NCI-H345 (cell line): ENCODE measurements at places on chromosomes 1 and 21.

GRCh38 chr1:42913426-42914091 lies 45.1 kb downstream of the SLC2A1 start:
- DNase-seq = peak; percentile 65

- no peak for DNase-seq
These were observed 9.2 kb downstream of the PRPF38B start for GRCh38 chr1:108701176-108701849.

DNA sequence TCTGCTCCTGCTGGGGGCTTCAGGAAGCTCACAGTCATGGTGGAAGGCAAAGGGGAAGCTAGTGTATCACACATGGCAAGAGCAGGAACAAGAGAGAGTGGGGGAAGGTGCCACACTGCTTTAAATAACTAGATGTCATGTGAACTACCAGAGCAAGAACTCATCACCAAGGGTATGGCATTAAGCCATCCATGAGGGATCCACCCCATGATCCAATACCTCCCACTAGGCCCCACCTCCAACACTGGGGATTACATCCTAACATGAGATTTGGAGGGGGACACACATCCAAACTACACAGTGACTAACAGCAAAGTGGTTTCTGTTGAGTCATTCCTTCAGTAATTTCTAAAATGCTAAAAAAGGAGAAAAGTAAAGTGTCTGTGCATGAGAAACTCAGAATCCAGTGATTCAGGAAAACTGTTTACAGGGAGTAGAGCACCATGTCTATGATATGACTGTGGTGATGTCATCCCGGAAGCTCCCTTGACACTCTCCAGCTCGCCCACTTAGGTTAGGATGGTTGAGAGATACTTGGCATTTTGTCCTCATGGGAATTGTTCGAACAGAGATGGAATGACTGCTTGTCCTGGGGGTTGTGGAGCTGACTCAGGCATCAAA lies 50.3 kb downstream of the CHD1L start:
- DNase-seq = no peak

GRCh38 chr21:39181205-39181818 lies 1.9 kb downstream of the PSMG1 start:
- no peak for DNase-seq
